ENCODE measurements at places on chromosomes 4 and X.

DNA sequence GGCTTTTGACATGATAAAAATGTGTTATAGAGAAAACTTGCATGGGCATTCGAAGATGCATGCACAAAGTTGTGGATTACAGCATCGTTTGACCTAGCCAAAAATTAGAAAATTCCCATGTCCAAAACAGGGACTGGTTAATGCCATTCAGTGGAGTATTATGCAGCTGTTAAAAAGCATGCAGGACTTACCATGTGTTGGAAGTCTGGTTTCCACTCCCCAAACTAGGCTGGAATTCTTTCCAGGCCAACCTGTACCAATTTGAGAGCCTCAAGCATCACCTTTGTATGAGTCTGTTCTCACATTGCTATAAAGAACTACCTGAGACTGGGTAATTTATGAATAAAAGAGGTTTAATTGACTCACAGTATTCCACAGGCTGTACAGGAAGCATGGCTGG lies 45.9 kb upstream of the MTM1 start:
- DNase-seq = no peak

GRCh38 chr4:81330018-81330417 lies 115.0 kb upstream of the PRKG2 start:
- no peak for DNase-seq

DNA sequence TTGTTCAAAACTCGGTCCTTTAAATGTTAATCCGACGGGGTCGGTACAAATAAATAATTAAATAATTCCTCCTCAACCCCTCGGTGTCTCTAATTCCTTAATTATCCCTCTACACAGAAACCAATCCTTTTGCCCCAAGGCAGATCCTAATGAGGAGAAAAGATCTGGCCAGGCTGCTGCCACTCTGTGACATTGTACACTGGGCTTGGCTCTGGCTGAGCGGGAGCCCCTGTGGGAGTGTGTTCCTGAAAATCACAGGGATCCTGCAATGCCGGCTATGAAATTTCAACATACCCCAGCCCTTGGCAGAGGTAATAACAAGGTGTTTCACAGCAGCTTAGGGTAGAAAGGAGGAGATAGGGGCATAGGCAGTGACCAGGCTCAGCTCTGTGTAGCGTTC lies 96.0 kb downstream of the DHRSX start:
- DNase-seq = no peak

- no peak for DNase-seq
Measured at GRCh38 chr4:156558373-156559025, 413.1 kb downstream of the PDGFC start.

GRCh38 chr4:171118091-171118490 lies 695.1 kb upstream of the GALNTL6 start:
- no peak for DNase-seq

DNA sequence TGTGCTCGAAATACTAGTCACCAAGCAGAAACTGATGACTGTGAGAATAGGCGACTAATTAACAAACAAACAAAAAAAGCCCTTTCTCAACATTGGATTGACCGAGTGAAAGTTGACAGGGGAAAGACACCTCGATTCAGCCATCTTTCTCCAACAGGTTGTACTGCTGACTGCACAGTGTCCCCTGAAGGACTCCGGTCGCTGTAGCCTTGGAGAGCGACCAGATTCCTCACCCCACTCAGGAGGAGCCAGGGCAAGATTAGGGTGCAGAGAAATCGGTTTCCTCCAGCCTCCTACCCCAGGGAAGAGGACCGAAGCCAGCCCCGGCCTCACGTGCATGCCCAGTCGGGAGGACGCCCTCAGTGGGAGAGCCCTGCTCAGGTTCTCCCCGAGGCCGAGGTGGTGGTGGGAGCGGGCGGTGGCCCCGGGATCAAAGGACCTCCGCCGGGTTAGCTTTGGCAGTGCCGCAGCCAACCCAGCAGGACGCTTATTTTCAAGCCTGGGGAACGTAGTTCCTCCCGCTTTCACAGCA lies 1.1 kb upstream of the RAP1GDS1 start:
- DNase-seq = no peak

- DNase-seq = no peak
Measured at GRCh38 chrX:32126997-32127396, 1055.2 kb upstream of the FTHL17 start.

DNA sequence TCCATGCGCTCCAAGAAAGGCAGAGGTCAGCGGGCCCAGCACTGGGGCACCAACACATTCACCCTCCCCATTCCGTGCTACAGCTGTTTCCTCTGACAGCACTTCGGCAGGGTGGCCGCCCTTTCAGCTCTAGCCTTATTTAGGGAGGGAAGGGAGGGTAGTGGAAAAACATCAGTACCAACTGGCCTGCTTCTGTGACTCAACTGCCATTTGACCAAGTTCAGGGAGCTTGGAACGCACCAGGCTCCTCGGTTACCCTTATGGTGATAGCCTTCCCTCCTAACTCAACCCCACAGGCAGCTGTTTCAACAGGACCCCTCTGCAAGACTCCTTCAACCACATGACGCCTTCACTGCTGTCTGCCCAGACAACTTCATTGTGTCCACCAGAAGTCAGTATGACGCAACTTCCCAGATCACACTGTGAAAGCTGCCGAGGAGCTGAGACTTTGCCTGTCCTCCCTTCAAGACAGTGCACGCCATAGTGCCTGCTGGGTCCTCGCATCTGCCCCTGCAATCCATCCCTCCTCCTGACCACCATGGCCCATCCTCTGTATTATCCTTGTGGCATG lies 132.2 kb downstream of the AFAP1 start:
- no peak for DNase-seq

- no peak for DNase-seq
Measured at GRCh38 chrX:28920153-28920943, 333.1 kb downstream of the IL1RAPL1 start.

DNA sequence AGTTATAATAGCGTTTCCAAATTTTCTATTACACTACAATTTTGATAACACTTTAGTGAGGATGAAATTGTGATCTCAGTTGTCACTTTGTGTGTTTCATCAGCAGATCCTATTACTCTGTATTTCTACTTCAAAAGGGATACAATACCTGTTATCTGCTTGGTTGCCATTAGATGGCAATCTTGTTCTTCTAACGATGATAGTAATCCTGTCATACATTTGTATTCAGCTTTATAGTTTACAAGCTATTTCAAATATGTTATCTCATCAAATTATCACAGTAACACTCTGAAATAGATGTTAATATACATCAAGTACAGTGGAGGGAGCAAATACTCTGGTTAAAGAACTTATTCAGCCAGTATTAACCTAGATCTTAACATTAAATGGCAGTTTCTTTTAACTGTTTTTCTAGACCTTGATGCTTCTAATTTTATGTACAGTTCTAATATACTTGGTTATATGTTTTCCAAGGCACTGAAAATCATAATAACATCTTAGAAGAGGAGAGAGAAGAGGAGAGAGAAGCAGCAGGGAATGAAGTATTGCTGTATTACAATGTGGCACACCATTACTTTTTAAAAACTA lies 292.0 kb downstream of the CCSER1 start:
- no peak for DNase-seq

- DNase-seq = peak; percentile 64
Measured at GRCh38 chr4:88219099-88219498, 60.7 kb upstream of the ABCG2 start.

GRCh38 chrX:154355094-154355775 lies 19.2 kb downstream of the FLNA start:
- no peak for DNase-seq

DNA sequence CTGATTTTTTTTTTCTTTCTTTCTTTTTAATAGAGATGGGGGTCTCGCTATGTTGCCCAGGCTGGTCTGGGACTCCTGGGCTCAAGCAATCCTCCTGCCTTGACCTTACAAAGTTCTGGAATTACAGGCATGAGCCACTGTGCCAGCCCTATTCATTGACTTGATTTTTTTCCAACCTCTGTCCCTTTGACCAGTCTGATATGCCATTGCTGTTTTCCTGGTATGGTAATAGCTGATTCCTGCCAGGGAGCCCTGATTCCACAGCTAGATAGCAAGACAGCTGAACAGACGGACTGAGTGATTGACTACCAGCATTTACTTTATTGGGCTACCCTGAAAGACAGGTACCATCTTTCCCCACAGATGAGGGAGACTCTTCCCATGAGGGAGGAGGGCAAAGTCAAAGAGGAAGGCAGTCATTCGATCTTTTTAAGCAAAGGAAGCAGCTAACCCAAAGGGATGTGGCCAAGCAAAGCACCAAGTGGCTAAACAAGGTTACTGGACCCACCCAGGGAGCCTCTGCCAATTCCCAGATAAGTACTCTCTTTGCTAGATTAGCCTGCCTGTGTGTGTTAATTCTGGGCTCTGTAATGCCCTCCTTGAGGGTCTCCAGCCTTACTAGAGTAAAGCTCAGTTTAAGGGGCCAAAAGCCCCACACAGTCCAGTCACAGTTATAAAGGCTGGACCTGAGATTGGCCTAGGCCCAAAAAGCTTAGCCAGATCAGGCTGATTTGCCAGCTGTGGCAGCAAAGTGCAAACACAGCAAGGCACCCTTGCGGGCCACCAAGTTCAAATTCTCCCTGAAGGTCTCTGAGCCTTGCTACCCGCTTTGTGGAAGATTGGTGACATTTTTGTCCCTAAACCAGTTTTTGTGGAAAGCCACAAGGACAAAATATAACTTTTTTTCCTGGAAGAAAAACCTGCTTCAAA lies 192.4 kb upstream of the GPC4 start:
- no peak for DNase-seq

- no peak for DNase-seq
Measured at GRCh38 chr4:24885342-24885741, 27.5 kb downstream of the CCDC149 start.

GRCh38 chr4:19689511-19689910 lies 562.2 kb upstream of the SLIT2 start:
- no peak for DNase-seq

GRCh38 chr4:3612934-3613333 lies 80.7 kb upstream of the LRPAP1 start:
- no peak for DNase-seq

- no peak for DNase-seq
Measured at GRCh38 chr4:119116925-119117900, 18.4 kb upstream of the MYOZ2 start.

DNA sequence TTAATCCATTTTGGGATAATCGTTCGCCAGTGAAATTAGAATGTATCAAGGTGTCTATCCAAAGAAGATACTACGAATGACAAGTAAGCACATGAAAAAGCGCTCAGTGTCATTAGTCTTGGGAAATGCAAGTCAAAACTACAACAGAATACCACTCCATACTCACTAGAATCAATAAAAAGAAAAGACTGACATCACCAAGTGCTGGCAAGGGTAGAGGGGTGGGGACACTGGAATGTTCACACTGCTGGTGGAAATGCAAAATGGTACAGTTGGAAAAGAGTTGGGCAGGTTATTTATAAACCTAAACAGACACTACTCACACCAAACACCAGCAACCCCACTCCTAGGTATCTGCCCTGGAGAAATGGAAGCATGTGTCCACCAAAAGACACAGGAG lies 11.2 kb downstream of the WDR1 start:
- DNase-seq = no peak

DNA sequence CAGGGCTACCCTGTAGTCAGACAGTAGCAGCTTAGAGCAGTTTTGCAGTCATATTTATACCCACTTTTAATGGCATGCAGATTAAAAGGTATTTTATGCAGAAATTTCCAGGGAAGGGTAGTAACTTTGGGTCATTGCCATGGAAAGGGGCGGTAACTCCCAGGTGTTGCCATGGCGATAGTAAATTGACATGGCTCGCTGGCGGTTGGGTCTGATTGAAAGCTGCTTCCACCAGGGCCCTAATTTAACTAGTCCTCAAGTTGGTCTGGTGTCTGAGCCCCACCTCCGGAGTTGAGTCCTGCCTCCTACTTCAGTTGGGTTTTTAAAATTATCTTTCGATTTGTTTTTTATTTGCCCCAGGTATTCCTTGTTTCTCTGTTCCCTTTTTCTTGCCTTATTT lies 70.1 kb downstream of the NAA11 start:
- DNase-seq = no peak

- no peak for DNase-seq
Measured at GRCh38 chr4:56139241-56139827, 190.6 kb downstream of the CEP135 start.

- DNase-seq = no peak
Measured at GRCh38 chrX:7154041-7154597, 6.2 kb upstream of the PUDP start.

DNA sequence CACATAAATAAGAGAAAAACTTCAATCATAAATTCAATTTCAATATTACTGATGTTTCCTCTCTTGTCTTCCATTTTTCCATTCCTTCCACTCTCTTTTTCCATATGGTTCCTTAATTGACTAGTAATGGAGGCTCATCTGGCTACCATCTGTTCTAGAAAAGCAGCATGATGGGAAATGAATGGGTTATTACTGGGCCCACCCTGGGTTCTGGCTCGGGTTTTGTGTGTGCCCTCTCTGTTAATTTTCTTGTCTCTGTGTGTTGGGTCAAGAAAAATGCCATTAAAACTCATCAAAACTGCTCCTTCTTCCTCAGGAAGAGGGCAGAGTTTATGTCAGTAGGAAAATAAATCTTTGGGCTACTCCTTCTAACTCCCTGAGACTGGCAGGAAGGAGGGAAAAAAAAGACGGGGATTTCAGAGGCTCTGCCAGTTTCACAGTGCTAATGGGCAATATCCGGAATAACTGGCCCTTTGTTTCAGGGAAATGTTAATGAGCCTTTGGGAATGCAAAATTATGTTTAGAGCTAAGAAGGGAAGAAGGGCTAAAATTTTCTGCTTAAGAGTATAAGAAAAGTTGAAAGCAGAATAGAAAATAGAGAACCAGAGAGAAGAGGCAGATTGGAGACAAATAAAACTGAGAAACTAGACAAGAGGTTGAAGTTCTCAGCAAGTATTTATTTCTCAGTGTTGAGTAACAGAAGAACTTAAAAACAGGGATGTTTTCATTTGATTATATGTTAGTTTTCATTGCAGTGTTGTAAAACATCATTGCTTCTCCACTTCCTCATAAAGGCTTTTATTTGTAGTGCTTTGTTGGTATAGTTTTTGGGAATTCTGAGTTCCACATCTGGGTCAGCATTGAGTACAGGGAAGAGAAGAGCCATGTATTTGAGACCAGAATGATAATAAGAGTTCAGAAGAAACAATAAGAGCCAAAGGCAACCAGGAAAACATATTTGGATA lies 19.7 kb downstream of the GABRB1 start:
- no peak for DNase-seq

DNA sequence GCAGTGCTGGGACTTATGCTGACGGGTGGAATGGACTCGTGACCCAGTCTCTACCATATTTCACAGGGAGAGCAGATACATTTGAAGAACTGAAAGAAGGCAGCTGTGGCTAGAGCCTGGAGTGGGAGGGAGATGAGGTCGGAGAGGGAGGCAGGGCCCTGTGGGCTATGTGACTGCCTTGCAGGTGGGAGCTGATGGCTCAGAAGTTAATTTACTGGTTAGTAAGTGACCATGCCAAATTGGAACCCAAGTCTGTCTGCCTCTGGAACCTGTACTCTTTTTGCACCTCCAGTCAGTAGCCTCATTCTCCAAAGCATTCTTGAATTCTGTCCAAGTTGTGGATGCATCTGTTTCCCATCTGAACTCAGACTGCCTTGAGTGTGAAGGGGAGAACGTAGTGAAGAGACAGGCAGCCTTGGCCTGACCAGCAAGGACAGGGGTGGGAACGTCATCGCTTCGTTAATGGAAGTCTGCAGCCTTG lies 92.3 kb downstream of the REPS2 start:
- DNase-seq = no peak
